ENCODE measurements at places on chromosomes 5 and 9.

- DNase-seq, result no peak
These were observed 93.2 kb downstream of the PAX5 start for GRCh38 chr9:36940881-36941280.

DNA sequence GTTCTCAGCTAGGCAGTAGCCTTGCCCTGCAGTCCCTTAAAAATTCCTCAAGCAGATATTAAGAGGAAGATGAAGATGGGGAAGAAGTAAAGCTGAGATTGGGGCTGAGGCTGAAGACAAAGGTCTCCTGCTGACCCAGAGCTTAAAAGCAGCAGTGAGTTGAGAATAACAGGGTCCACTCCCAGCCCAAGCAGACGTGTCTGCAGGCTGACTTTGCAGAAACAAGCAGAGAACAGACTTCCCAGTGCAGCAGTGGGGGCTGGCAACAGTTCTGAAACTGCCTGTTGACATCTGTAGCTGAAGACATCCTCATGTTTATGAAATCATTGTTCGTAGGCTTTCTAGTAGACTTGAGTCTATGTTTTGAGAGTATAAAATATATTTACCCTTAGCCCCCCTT lies 1.1 kb downstream of the CTXN3 start:
- DNase-seq, result no peak

- DNase-seq, result no peak
These were observed 636.1 kb downstream of the PSAT1 start for GRCh38 chr9:78932849-78933627.

DNA sequence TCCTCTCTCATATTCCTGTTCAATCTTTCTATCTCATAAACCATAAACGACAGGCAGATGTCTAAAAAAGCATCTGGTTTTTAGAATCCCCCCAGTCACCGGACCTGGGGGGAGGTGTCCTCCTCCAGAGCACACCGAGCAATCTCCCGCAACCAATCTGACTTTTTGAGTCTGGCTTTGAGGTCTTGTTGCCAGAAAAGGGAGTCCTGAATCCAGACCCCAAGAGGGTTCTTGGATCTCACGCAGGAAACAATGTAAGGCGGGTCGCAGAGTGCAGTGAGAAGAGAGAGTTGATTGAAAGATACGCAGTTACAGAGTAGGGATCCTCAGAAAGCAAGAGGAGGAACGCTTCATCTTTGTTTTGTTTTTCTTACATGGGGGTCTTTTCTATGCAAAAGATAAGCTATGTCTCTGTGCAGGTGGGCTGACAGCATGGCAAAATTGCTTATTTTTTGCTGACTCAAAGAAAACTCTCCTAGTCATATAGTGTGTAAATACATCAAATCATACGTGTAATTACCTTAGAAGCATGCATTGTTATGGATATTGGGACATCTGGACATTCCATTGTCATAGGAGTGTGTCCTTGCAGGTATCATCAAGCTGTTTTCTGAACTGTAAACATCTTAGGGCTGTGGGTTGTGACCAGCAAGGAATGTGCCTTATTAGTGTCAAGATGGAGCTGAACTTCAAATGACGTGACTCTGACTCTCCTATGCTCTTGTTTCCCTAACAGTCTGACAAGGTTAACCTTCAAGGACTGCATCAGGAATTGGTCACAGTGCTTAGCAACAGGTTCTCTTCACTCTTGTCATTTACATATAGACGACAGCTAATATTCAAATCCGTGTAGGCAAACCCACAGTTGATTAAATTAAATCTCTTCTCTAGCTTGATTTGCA lies 159.3 kb upstream of the DAPK1 start:
- no peak for DNase-seq

GRCh38 chr5:93421987-93422401 lies 159.0 kb downstream of the NR2F1-AS1 start:
- no peak for DNase-seq

GRCh38 chr5:78530342-78531096 lies 118.1 kb downstream of the LHFPL2 start:
- no peak for DNase-seq

GRCh38 chr9:120447959-120448500 lies 131.9 kb downstream of the CDK5RAP2 start:
- no peak for DNase-seq

DNA sequence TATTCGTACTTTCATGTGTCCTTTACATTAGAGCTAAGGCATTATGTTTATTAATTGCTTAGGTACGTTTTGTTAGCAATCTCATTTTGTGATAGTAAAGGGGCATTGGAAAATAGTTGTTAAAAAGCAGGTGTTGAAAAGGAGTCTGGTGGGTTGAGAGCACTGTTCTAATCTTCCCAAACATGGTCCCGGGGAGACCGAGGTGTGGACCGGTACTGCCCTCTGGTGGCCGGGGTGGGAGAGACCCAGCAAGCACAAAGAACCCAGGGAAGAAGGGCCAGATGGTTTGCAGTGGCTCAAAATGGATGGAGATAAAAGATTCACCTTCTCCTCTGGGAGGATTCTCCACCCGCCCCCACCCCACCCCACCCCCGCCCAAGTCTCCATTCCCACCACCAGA lies 26.1 kb downstream of the IDNK start:
- peak; percentile 55 for DNase-seq

GRCh38 chr9:104780796-104781395 lies 17.0 kb downstream of the NIPSNAP3B start:
- DNase-seq, result no peak

GRCh38 chr9:76758476-76758875 lies 5.8 kb upstream of the PCA3 start:
- no peak for DNase-seq

Measured in neural crest cell (in vitro differentiated cells).